Esophagus squamous epithelium (tissue), 5 donors: ENCODE measurements at places on chromosomes 7 and 10.

- no peaks in the 10 kb centered on the region for H3K27me3 ChIP-seq
- peaks cover 6% of the 10 kb centered on the region for H3K4me1 ChIP-seq
- H3K27ac ChIP-seq = no peak overlapping the region
- H3K4me3 ChIP-seq = no peak overlapping the region
- H3K36me3 ChIP-seq = peaks cover 96% of the 10 kb centered on the region
- no peak for DNase-seq
Observed at GRCh38 chr7:128954830-128955802, 17.4 kb downstream of the IRF5 start.

GRCh38 chr7:106140406-106141173 lies 28.5 kb upstream of the SYPL1 start:
- no peaks in the 10 kb centered on the region for H3K27me3 ChIP-seq
- no peak for DNase-seq

GRCh38 chr7:48563334-48563733 lies 361.0 kb upstream of the CDC14C start:
- H3K27me3 ChIP-seq = no peaks in the 10 kb centered on the region
- DNase-seq = no peak
- no peak overlapping the region for H3K27ac ChIP-seq
- no peaks in the 10 kb centered on the region for H3K4me1 ChIP-seq

- no peak overlapping the region for H3K4me3 ChIP-seq
- H3K27me3 ChIP-seq = peaks cover 16% of the 10 kb centered on the region
- H3K4me1 ChIP-seq = peaks cover 5% of the 10 kb centered on the region
- H3K27ac ChIP-seq = no peak overlapping the region
- no peaks in the 10 kb centered on the region for H3K36me3 ChIP-seq
Observed at GRCh38 chr10:98460837-98461499, 14.2 kb upstream of the HPS1 start.

GRCh38 chr10:68330852-68331454 lies 911 bp upstream of the HNRNPH3 start:
- H3K36me3 ChIP-seq = no peaks in the 10 kb centered on the region
- H3K27me3 ChIP-seq = no peaks in the 10 kb centered on the region
- DNase-seq = no peak
- H3K27ac ChIP-seq = peak overlapping the region; percentile 100
- H3K4me1 ChIP-seq = peaks cover 61% of the 10 kb centered on the region
- peak overlapping the region; percentile 75 for H3K4me3 ChIP-seq

GRCh38 chr10:120095875-120096274 lies 203.3 kb downstream of the SEC23IP start:
- H3K4me3 ChIP-seq = no peak overlapping the region
- DNase-seq = no peak
- H3K4me1 ChIP-seq = no peaks in the 10 kb centered on the region
- H3K27me3 ChIP-seq = no peaks in the 10 kb centered on the region
- no peak overlapping the region for H3K27ac ChIP-seq
- H3K36me3 ChIP-seq = no peaks in the 10 kb centered on the region

DNA sequence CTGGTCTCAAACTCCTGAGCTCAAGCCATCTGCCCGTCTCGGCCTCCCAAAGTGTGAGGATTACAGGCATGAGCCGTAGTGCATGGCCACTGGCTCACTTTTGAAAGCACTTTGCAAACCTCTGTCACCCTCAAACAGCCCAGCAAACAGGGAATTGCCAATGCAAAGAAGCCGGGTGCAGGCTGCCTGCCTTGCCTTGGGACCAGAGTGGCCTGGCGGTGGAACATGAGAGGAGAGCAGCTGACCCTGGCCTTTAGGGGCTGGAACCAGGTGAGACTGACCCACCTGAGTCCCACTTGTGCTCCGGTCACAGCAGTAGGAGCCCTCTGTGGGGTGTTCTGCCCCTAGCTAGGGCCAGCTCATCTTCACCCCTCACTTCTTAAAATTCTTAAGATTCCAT lies 237.1 kb upstream of the GALNT17 start:
- no peak overlapping the region for H3K27ac ChIP-seq
- H3K27me3 ChIP-seq = no peaks in the 10 kb centered on the region
- no peak overlapping the region for H3K4me3 ChIP-seq
- no peaks in the 10 kb centered on the region for H3K4me1 ChIP-seq
- no peaks in the 10 kb centered on the region for H3K36me3 ChIP-seq

DNA sequence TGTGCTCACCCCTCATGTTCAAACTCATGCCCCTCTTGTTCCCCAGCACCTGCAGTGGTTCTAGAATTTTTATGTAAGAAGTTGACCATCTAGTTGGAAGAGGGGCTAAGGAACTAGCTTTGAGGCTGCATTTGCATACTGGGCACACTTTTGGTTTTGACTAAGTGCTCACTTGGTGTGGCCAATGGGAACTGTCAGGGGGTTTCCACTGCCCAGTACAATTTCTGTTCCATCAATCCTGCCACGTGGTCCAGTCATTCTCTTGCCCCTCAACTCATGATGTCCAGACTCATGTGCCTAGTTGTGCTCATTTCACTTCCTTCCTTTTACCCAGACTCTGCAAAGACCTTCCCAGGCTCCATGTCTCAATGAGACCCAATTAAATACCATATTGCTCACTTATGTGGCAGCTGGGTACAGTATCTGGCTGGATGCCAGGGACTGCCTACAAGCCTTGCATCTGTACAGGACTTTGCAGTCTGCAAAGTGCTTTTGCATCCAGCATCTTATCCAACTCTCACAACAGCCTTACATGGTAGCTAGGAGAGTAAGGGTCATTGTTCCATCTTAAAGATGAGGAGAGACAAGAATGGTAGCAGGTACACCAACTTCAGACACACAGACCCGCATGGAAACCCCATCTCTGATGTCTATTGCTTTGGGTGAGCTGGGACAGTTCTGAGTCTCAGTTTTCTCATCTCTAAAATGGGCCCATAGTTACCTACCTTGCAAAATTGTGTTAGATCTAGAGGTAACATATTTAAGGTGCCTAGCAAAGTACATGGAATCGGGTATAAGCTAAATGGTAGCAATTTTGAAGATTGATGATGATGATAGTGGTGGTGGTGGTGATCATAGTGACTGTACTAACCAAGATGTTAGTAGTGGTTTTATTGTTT lies 30.1 kb upstream of the KCNMA1 start:
- no peaks in the 10 kb centered on the region for H3K4me1 ChIP-seq
- H3K27ac ChIP-seq = no peak overlapping the region
- H3K4me3 ChIP-seq = no peak overlapping the region
- H3K36me3 ChIP-seq = no peaks in the 10 kb centered on the region
- H3K27me3 ChIP-seq = no peaks in the 10 kb centered on the region

DNA sequence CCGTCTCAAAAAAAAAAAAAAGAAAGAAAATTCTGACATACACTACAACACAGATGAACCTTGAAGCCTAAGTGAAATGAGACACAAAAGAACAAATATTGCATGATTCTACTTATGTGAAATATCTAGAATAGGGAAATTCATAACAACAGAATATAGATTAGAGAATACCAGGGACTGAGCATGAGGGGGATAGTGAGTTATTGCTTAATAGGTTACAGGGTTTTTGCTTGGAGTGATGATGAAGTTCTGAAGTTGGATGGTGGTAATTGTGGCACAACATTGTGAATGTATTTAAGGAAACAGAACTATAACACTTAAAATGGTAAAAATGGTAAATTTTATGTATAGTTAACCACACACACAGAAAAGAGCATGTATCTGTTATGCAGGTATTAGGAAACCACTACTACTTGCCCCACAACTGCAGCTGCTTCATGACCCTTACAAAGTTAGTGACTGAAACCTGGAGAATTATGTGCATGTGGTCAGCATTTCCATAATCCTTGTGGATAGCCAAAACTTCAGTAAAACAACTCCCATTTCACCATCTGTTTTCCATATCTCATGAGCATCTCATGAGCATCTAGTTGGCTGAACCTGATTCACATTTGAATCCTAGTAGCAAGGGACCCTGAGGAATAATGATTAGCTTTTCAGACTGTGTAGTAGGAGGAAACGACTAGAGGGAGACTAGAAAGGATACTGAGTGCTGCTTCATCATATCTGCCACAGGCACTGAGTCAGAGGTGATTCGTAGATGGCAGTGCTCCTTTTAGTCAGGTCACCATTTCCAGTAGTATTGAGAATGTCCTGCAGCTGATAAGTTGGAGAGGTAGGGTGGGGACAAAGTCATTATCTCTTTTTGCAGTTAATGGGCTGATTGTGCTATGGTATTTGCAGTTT lies 26.3 kb downstream of the SAMD8 start:
- no peaks in the 10 kb centered on the region for H3K27me3 ChIP-seq
- no peaks in the 10 kb centered on the region for H3K36me3 ChIP-seq
- no peak for DNase-seq

- H3K27ac ChIP-seq = peak overlapping the region; percentile 96
- no peak for DNase-seq
- H3K4me3 ChIP-seq = no peak overlapping the region
Observed at GRCh38 chr7:100543586-100543985, 4.6 kb downstream of the AGFG2 start.

DNA sequence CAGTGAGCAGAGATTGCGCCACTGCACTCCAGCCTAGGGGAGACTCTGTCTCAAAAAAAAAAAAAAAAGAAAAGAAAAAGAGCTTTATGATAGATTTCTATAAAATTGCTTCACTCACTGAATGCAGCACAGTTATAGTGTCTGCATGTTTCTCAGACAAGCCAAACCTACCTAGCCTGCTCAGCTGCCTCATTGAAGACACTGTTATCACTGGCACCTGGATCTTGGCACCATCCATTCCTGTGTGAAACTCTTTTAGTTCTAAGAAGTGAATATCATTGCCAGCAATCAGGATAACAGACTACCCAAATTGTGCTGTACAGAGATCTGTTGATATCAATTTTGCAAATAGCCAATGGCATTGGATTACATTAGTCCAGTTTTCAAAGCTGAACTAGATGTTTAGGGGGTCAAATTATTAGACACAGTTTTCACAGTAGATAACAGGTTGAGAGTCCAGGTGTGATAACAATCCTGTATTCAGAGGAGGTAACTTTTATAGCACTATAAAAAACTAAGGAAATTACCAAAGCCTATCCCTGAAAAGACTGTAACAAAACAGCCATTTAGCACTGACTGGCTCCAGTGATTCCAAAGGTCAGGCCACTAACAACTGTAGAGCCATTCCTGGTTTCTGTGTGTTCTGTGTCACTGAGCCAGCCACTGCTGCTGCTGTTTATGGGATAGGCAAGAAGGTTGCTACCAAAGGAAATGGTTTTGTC lies 17.1 kb downstream of the PDSS1 start:
- no peak for DNase-seq
- H3K27me3 ChIP-seq = no peaks in the 10 kb centered on the region
- no peak overlapping the region for H3K27ac ChIP-seq
- no peaks in the 10 kb centered on the region for H3K4me1 ChIP-seq
- H3K4me3 ChIP-seq = no peak overlapping the region

GRCh38 chr7:46168671-46169383 lies 247.8 kb upstream of the IGFBP3 start:
- no peak for DNase-seq
- no peaks in the 10 kb centered on the region for H3K4me1 ChIP-seq
- H3K27ac ChIP-seq = no peak overlapping the region
- H3K27me3 ChIP-seq = no peaks in the 10 kb centered on the region
- no peak overlapping the region for H3K4me3 ChIP-seq
- H3K36me3 ChIP-seq = no peaks in the 10 kb centered on the region

- DNase-seq = no peak
- peak overlapping the region; percentile 88 for H3K4me3 ChIP-seq
- H3K27me3 ChIP-seq = peaks cover 4% of the 10 kb centered on the region
- H3K27ac ChIP-seq = peak overlapping the region; percentile 84
- no peaks in the 10 kb centered on the region for H3K36me3 ChIP-seq
Observed at GRCh38 chr10:79446758-79447084, 1.3 kb upstream of the ZCCHC24 start.

- H3K4me1 ChIP-seq = peaks cover 8% of the 10 kb centered on the region
- no peak overlapping the region for H3K27ac ChIP-seq
- H3K27me3 ChIP-seq = no peaks in the 10 kb centered on the region
- no peak for DNase-seq
Observed at GRCh38 chr10:5788969-5789368, 24.3 kb downstream of the GDI2 start.

- no peak for DNase-seq
- no peaks in the 10 kb centered on the region for H3K27me3 ChIP-seq
- H3K36me3 ChIP-seq = no peaks in the 10 kb centered on the region
Observed at GRCh38 chr10:88659725-88660597, 4.3 kb upstream of the LIPF start.

DNA sequence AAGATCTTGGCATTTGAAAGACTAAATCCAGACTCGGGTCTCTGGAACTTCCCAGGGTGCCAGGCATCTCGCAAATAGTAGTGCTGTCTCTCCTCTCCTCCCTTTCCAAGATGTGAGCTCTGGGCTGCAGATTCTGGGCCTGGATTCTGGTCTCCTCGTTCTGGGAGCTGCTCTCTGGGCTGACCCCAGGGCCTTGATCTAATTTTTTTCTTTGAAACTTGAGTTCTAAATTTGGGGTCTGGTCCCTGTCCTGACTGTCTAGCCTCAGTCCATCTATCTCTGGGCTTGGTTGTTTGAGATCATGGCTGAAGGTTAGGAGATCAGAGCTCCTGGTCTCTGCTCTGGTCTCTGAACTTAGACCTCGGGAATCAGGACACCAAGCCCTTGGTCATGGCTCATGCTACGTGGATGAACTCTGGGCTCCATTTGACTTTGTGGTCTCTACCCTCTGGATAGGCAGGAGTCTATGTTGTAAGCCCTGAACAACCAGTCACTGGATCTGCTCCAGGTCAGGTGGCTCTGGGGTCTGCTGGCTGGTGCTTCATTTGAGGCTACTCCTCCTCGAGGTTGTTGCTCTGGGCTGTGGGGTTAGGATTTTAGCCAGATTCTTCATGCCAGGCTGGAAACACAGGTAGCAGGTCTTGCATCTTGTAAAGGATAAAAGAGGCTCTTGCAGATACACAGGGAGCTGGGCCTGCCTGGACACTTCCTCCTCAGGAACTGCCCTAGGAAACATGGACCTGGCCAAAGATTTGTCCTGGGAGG lies 8.0 kb upstream of the MBL2 start:
- no peak overlapping the region for H3K4me3 ChIP-seq
- H3K27ac ChIP-seq = no peak overlapping the region
- H3K36me3 ChIP-seq = no peaks in the 10 kb centered on the region
- H3K27me3 ChIP-seq = peaks cover 16% of the 10 kb centered on the region

DNA sequence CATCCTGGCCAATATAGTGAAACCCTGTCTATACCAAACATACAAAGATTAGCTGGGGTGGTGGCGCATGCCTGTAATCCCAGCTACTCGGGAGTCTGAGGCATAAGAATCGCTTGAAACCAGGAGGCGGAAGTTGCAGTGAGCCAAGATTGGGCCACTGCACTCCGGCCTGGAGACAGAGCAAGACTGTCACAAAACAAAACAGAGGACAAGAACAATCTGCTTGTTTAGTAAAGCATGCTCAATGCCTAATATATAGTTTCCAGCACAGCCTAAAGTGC lies 1.8 kb upstream of the SEC24C start:
- no peaks in the 10 kb centered on the region for H3K27me3 ChIP-seq
- H3K36me3 ChIP-seq = peaks cover 46% of the 10 kb centered on the region
- no peak overlapping the region for H3K27ac ChIP-seq
- DNase-seq = no peak
- H3K4me1 ChIP-seq = peaks cover 10% of the 10 kb centered on the region

DNA sequence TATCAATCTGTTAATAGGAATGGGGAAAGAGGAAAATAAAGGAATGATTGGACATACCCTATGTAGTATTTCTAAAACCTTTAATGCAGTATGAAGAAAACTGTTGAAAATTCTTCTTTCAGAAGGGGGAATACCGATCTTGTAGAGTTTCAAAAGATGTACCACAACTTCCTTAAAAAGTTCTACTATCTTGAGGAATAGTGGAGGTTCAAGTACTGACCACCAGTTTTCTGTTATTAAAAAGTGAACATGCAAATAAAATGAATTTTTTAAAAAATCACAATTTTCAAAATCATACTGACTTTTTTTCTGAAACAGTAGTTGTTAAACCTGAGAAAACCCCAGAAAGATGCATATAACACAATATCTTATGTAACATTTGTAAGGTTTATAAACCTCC lies 86.5 kb downstream of the HERC4 start:
- DNase-seq = no peak
- no peaks in the 10 kb centered on the region for H3K27me3 ChIP-seq
- H3K27ac ChIP-seq = no peak overlapping the region
- no peak overlapping the region for H3K4me3 ChIP-seq
- H3K36me3 ChIP-seq = peaks cover 99% of the 10 kb centered on the region
